ENCODE measurements at places on chromosomes 6 and 20.

- no peak for DNase-seq
Observed at GRCh38 chr6:54377776-54378175, 69.5 kb downstream of the TINAG start.

GRCh38 chr6:14640631-14641030 is 523.1 kb downstream of the CD83 start:
- peak; percentile 52 for DNase-seq

DNA sequence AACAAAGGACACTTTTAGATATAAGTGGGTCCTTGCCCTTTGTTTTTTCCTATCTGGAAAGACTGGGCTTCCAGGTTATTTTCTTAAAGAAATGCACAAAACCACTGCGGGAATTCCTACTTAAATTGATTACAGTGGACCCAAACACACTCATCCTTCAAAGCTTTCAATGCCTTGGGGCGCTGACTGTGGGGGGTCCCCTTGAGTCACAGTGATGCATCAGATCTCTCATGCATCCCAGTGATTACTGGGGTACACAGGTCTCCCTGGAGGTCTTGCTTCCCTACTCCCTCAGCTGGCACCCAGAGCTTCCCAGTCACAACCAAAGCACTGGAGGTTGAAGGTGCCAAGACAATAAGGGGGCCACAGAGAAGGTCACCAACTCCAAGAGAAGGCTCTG is 20.7 kb downstream of the ABHD12 start:
- DNase-seq, result no peak

DNA sequence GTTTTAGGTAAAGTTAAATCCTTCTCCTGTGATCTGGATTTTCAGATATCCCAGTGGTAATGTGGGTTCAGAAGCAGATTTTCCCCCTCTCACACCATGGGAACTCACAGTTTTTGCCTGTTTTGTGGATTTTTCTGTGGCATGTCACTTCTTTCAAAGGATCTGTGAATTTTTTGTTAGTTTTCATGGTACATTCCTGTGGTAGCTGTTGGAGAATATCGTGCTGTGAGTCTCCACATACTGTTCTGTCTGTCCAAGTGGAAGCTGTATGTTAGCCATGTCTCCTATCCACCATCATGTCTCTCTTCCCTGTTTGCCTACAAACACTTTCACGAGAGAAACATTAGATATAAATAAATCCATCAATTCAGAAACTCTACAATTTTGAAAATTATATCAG is 378.7 kb upstream of the ADGRB3 start:
- no peak for DNase-seq

- DNase-seq, result no peak
Observed at GRCh38 chr6:85134172-85134571, 315.7 kb upstream of the NT5E start.

DNA sequence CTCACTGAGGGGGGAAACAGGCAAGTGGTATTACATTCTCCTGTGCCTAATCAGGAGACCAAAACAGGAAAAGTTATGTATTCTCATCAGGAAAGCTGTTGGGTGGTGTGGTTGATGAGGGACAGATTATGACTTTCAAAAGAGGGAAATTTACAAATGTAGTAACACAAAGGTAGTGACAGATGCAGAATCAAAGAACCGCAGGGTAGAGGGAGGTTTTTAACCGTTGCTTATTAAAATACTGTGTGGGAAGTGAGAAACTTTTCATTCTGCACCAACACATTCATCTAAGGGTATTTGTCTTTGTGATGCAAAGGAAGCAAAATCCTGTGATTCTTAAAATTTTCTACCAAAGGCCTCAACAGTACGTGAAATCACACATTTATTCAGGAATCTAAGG is 288.2 kb upstream of the MAN1A1 start:
- no peak for DNase-seq

DNA sequence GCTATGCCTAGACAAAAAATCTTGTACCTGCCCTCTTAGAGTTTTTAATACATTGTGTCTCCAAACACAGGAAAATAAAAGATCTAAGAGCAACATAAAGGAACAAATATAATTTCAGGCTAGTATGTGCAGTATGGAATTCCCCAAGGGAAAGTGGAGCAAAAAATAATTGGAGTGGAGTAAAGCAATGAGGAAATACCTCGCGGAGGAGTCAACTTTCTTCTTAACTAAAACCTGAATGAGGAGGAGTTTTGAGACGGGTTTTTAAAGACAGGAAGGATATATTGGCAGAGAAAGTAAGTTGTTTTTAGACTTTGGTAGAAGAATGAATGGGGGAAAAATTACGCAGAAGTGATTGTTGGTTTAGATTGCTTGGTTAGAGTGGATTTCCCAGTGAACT is 14.0 kb downstream of the HIVEP1 start:
- no peak for DNase-seq

GRCh38 chr6:6659600-6660327 is 71.2 kb downstream of the LY86 start:
- no peak for DNase-seq

Measured in D341Med (cell line).